ENCODE measurements at places on chromosomes 16 and 17.

GRCh38 chr16:59060207-59060606 is 326.1 kb upstream of the GOT2 start:
- no peak for DNase-seq

DNA sequence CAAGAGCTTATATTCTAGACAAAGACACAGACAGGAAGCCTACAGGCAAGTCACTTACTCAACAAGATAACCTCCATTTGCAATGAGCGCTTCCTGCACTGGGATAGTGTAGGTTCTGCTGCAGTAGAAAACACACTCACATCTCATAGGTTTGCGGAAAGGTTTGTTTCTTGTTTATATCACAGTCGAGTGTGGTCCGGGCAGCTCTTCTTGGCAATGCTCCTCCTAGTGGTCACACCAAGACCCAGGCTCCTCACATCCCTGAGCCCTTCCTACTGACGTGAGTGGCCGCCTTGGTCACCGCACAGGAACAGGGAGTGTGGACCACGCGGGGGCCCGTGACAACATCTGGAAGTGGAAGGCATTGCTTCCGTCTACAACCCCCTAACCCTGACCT is 48.0 kb upstream of the RBFOX3 start:
- peak; percentile 6 for DNase-seq

GRCh38 chr17:5702951-5703510 is 118.7 kb upstream of the NLRP1 start:
- no peak for DNase-seq

DNA sequence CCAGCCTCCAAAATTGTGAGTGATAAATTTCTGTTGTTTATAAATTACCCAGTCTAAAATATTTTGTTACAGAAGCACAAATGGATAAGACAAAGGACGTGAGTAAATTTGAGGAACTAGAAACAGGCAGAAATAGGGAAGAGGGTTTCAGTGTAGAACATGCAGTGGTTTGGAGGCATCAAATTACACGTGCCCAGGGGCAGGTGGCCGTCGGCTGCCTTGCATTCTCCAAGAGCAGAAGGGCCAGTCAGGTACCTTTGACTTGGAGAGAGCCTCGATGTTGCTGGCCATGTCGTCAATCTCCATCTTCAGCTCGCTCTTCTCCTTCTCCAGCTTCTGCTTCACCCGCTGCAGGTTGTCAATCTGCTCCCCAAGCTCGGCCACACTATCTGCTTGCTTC is 54.3 kb downstream of the MYH13 start:
- DNase-seq = no peak

DNA sequence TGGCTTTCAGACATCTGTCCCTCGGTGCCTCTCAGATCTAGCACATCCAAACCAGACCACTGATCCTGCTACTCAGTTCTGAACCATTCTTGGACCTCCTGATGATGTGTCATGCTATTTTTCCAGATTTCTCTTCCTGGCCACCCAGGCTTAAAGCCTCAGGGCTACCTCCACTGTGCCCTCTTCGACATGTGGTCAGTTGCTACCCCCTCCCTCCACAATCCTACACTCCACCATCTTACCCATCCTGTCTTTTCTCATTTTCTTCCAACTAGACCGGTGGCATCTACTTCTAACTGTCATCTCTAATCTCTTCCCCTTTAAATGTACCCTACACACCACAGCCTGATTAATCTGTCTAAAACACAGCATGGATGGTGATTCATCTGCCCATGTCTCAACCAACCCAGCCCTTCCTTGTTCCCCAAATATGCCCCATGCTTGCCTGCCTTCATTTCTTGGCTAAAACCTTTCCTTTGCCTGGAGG is 478.6 kb downstream of the SLC39A11 start:
- DNase-seq = peak; percentile 30

DNA sequence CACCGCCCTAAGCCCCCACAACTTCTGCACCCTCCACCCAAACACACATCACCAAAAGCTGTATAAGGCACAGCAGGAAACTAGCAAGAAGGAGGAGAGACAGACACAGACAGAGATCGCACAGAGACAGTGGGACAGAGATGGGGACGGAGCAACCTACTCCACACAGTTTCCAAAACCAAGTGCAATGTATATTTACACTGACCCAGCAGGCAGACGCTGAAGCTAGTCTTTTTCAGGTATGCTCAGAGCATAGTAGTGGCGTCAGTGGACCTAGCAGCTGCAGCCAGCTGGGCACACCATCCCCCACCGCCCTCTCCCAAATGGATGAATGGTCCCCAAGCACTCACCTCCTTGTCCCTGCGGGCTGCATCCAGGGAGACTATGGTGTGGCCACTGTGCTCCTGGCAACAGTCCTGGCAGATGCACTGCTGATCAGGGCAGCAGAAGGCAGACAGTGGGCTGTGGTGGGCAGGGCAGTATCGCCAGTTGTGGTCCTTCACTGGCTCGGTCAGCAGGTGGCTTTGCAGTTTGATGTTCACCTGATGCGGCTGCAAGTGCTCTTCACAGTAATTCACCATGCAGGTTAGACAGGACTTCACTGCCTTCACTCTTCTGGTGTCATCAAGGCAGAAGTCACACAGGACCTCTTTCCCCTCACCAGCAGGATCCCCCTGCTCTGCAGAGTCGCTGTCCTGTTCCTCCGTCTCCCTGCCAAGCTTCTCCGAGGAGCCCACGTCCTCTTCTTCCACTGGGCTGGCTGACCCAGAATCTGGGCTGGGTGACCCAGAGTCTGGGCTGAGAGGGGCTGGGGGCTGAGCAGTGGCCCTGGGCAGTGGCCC is 31.5 kb upstream of the FBXW10B start:
- no peak for DNase-seq

GRCh38 chr17:45942284-45942683 is 47.9 kb downstream of the MAPT start:
- DNase-seq = no peak

Measured in AML-193 (cell line).